ENCODE measurements at places on chromosomes 3 and 15. TPM values are rescaled to one million over a fixed set of nuclear protein-coding genes. Genes with fewer than 3 reads are reported as not detected.

Gene TGM5
- total RNA-seq: not detected

Gene AADACL2
- total RNA-seq: not detected

GRCh38 chr3:65604863-65605526, 433.7 kb downstream of the MAGI1 start:
- peaks cover 5% of the 10 kb centered on the region for H3K4me1 ChIP-seq
- no peaks in the 10 kb centered on the region for H3K36me3 ChIP-seq
- DNase-seq: no peak
- no peak overlapping the region for H3K4me3 ChIP-seq
- no peaks in the 10 kb centered on the region for H3K27me3 ChIP-seq

DNA sequence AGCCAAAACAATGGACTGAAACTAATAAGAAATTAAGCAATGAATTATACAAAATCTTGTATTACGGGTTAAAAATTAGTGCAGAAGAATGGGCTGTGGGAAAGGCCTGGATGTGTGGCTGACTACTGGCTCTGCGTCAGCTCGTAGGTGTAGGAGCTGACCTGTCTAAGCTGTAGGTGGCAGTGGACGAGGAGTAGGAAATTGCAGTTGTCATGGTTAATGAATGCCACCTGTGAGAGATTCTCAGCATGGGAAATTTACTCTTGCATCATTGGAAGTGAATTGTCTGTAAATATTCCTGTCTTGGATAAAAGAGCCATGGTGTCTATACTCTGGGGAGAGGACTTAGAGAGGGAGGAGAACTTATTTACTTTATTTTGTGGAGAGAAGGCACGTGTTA, 23.4 kb downstream of the CHRNA7 start:
- DNase-seq: no peak
- no peaks in the 10 kb centered on the region for H3K4me1 ChIP-seq
- H3K27me3 ChIP-seq: no peaks in the 10 kb centered on the region
- no peak overlapping the region for H3K4me3 ChIP-seq
- H3K36me3 ChIP-seq: no peaks in the 10 kb centered on the region
- no peak overlapping the region for H3K27ac ChIP-seq

DNA sequence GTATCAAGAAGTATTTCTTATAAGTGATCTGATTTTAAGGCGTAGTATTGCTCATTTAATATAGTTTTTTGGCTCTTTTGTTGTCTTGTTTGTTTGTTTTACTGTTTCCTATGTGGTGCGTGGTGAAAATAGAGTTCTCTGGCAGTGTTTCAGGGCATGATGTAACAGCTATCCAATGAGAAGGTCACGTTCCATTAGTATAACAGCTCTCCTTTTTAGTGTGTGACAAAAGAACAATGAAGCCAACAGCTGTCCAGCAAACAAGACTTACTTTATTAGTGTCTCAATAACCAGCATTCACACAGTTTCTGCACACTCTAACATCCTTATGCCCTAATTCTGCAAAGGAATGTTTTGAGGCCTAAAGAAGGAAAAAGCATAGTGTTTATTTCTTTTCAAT, 127.9 kb downstream of the SLC25A26 start:
- no peak overlapping the region for H3K27ac ChIP-seq
- H3K4me1 ChIP-seq: no peaks in the 10 kb centered on the region
- DNase-seq: no peak
- H3K4me3 ChIP-seq: no peak overlapping the region
- H3K27me3 ChIP-seq: no peaks in the 10 kb centered on the region

DNA sequence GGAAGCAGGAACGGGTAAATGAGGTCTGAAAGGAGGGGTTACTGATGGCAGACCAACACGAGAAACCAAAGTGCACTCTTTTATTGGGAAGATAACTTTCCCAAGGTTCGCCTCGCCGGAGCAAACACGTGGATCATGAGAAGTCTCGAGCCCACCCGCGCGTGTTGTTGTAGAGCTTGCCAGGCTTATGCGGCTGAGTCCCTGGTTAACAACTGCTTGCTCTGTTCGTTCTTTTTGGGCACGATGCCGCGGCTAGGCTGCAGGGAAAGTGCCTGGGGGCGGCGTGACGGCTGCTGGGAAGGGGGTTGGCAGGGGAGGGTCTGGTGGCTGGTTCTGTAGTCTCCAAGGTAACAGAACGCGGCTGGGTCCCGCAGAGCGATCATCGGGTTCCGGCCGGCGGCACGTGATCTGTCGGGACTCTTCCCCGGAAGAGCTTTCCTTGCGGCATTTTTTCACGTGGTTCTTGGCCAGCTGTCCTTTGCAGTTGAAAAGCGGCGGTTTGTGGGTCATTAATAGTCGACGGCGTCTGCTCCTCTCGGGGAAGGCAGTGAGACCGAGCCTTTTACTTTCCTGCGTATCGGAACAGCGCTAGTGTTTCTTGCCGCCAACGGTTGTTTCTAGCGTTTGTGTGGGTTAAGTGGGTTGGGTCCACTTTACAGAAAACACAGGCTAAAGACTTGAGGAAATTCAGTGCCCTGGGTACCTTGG, 1.5 kb downstream of the MGA start:
- DNase-seq: peak; percentile 86
- H3K27ac ChIP-seq: no peak overlapping the region
- peaks cover 7% of the 10 kb centered on the region for H3K4me1 ChIP-seq
- peaks cover 29% of the 10 kb centered on the region for H3K27me3 ChIP-seq
- H3K4me3 ChIP-seq: peak overlapping the region; percentile 59
